ENCODE measurements at places on chromosomes 1 and 21.
A peak's percentile ranks its signal among the peaks of the same experiment; 100 is the strongest.

- DNase-seq = no peak
These were observed 69.3 kb downstream of the SPAG17 start for GRCh38 chr1:118115567-118116295.

DNA sequence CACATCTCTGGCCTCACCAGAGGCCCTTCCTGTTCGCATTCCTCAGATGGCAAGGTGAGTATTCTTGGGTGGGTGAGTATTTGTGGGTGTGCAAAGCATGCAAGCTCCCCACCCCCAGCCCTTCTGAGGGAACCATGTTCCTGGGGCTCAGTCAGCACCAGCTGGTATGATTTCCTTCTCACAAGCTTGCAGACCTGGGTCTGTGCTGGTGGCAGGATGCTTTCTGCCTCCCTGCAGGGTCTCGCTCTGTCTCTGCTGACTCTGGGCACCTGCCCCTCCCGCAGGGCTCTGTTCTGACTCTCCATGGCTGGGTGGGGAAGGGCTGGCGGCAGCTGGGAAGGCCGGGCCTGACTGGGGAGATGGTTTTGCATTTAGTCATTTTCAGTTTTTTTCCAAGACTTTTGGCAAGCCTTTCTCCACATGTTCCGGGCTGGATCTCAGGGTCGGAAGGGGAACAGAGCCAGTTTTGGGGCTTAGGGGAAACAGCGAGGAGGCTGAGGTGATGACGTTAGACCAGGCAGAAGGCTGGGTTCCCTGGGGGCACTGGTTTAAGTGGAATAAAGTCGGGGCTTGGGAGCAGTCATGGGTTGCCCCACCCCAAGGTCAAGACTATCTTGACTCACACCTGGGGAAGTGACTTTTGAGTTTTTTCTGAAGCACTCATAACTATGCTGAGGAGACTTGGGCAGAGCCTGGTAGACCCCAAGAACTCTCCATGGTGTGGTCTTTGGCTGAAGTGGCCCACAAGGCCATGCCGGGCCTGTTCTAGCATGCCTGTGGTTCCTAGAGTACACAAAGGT, 6.2 kb downstream of the RASSF5 start:
- no peak for DNase-seq

DNA sequence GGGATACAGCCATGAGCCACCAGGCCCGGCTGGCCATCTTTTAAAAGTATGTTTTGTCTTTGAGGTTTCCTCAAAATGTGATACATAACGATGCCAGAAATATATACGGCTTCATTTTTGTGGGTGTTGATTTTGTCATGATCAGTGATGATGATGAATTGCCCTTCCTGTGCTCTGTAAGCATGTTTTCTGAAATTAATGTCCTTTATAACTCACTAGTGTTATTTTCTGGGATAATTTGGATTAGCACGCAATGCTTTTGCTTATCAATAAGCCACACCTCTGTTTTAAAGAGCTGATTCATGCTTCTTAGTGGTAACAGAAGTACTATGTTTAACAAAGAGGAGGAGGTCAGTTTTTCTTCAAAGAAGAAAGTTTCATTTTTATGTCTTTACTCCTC, 25.6 kb downstream of the PHACTR4 start:
- DNase-seq = no peak

DNA sequence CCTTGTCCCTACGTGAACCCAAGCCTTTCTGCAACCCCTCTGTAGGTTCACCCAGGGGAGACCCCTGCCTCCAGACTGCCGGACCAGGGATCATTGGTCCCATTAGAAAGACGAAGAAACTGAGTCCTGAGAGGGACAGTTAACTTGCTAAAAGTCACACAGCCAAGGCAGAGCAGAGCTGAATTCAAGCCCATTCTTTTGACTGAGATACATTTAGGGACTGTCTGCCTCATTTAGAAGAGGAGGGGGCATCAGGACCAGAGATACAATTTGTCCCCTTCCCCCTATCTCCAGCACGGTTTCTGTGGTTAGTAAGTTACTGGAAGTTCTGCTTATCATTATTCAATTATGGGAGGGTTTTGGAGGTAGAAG, 19.1 kb downstream of the KCNQ4 start:
- no peak for DNase-seq

GRCh38 chr1:213512316-213512715, 461.3 kb downstream of the RPS6KC1 start:
- DNase-seq = no peak

DNA sequence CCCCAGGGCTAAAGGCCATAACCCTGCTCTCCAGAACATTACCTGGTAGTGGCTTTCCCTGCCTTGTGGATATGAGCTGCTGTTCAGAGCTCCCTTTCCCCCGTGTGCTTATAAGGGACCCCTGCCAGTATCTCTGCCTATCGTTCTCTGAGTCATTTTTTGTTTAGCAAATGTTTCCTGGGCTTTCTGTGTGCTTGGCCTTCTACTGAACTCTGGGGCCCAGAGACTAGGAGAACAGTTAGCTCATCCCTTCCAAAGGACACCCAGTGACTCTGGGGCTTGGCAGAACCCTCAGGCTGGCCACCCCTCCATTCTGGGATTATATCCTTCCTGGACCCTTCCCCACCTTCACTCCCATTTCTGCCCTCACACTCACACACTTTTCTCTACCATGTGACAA, 80.8 kb upstream of the POU3F1 start:
- DNase-seq = no peak

- no peak for DNase-seq
These were observed 35.4 kb downstream of the CLCA1 start for GRCh38 chr1:86504137-86504479.

DNA sequence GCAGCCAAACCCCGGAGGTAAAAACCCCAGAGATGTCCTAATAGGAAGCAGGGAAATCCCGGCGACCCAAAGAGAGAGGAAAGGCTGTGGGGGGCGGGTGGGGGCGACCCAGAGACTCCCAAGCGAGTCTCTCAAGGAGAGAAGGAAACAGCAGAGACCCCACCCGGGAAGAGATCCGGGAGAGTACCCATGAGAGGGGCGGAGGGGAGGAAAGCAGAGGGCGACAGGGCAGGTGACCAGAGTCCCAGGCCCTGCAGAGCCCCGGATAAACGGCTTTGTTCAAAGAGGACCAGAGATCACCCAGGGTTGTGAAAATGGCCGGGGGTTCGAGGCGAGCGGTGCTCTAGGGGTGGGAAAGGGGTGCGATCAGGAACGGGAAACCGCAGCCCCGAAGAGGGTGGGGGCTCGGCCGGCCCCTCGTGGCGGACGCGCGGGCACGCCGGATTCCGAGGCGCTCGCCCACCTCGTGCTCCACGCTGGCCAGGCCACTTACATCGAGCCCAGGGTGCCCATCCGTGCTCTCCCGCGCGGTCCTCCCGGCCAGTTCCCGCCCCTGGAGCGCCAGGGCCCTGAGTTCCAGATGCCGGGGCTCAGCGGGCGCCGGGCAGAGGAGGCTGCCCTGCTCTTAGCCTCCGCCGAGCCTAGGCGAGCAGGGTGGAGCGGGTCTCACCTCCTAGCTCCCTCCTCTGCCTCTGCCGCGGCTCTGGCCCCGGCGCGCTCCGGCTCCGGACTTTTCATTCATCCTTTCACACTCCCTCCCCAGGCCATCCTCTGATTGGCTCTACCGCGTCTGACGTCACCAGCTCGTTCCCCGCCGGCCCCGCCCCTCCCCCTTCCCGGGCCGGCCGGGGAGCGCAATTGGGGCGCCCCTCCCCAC, 52.3 kb downstream of the RHBG start:
- DNase-seq = peak; percentile 33

GRCh38 chr1:208270651-208271141, 26.5 kb upstream of the PLXNA2 start:
- DNase-seq = no peak

DNA sequence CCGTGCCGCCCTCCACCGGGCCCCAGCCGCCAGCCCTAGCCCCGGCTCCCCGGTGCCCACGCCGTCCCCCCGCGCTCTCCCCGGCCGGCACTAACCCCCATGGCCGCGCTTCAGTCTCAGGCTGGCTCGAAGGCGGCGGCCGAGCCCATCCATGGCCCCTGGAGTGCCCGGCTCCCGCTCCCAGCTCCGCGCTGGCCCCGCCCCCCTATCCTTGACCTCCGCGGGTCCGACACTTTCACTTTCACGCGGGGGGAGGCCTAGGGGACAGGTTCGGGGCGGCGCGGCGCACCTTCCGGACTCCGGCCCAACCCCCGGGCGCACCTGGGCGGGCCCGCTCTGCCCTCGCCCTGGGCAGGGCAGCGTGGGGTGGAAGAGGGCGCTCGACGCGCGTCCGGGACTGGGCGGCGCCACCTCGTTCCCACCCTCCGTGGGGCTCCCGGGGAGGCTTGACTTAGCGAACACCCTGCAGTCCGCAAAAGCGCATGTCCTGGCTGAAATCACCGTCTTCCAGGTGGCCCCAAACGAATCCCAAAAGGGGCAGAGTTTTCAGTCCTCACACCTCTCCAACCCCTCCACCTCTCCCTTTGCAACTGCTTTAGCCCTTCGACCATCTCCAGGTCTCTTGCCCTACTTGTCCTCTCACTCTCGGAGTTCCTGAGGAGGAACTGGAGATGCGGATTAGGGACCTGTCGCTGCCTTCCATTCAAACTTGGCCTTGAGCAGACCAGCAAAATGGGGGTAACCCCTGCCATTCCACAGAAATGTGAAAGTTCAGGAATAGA, 3.9 kb upstream of the DENND2D start:
- DNase-seq = peak; percentile 65

GRCh38 chr1:198113342-198113750, 43.5 kb upstream of the NEK7 start:
- no peak for DNase-seq

DNA sequence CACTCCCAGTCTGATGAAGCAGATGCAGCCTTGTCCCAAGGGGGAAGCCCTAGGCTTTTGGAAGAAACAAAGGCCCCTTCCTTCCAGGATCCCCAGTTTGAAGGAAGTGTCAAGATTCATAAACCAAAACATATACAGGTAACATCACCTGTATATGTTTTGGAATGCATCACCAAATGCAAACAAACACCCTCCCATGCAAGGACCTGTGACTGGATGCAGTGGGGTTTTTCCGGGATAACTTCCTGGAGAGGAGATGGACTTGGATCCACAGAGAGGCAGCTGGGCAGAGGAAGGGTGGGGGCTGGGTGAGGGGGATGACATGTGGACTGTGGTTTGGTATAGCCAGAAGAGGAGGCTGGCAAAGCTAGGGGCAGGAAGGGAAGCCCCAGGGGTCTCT, 1.5 kb upstream of the PLA2G2F start:
- DNase-seq = no peak

DNA sequence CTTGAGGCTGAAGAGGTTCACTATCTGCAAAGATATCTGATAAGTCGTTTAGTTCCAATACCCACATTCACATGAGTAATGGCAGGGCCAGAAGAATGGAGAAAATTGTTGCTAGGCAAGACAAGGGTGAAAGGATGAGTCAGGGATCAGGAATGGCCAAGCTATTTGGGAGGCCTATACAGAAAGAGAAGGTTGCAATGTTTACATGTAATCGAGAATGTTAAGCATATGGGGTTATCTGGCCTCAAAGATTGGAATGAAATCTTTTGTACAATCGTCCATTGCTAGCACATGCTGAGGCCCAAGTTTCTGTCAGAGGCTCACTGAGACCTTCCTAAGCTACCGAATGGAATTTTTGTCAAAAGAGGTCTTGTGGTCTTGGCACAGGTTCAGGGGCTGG, 299.9 kb upstream of the PLD5 start:
- DNase-seq = no peak

GRCh38 chr1:217577336-217577735, 53.6 kb downstream of the GPATCH2 start:
- DNase-seq = no peak

DNA sequence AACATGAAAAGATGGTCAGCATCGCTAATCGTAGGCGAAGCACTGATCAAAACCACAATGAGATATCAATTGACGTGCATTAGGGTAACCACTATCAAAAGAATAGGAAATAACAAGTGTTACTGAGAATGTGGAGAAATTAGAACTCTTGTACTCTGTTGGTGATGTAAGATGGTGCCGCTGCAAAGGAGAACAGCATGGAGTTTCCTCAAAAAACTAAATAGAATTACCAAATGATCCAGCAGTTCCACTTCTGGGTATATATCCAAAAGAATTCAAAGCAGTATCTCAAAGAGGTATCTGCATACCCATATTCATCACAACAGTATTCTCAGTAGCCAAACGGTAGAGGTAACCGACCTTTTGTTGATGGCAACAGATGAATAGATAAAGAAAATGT, 8.3 kb upstream of the CD101 start:
- DNase-seq = no peak

GRCh38 chr1:2445823-2446215, 30.3 kb upstream of the PLCH2 start:
- DNase-seq = no peak

GRCh38 chr1:43002766-43003165, 44.1 kb upstream of the SLC2A1 start:
- no peak for DNase-seq

DNA sequence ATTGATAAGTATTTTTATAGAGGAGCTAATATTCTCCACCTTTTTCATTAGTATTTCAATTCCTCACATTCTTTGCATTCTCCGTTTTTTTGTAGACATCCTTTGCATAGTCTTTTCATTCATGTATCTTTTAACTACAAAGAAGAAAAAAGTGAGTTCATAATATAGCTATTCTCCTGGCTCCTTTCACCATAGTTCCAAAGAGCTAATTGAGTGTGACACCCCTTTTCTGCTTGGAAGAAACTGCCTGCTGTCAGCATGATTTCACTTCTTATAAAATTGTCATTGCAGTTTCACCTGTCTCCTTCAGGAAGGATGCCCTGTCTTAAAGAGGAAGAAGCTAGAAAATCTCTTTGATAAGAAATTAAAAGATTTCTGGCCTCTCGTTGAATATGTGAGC, 991.1 kb downstream of the KCNT2 start:
- no peak for DNase-seq

- DNase-seq = no peak
These were observed 90.7 kb upstream of the WLS start for GRCh38 chr1:68322837-68323687.

DNA sequence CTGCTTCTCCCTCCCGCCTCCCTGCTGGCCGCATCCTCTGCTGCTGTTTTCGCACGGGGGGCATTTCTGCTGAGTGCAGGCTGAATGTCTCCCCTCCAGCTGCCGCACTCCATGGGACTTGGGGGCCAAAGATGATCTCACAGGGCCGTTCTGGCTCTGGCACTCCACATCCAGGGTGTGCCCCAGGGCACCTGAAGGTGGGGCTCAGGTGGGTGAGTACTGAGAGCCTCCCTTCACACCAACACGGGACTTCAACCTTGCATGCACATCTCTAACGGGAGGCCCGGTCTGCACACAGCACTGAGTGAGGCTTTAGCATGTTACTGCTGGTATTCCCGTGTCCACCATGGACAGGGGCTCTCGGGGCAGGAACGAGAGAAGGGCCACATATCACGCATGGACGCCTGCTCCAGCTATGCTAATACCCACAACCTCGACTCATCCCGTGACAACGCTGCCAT, 88.9 kb downstream of the DMRTB1 start:
- DNase-seq = no peak

DNA sequence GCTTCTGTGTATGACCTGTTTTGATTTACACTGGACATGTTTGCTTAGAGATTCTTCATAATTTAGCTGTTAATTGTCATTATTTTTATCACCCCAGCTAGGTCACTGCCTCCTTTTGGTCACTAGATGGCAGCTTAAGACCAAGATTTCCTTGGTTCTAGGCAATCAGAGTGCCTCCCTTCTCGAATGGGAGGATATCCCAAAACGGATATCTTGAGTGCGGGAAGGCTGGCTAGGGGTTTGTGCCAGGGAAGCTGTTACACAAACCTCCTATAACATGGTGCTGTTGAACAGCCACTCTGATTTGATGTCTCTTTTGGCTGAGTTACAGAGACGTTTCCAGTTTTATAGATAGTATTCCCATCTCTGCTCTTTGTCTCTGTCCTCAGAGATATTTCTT, 283.5 kb downstream of the S1PR1 start:
- DNase-seq = peak; percentile 2

GRCh38 chr1:1429671-1430073, 5.8 kb upstream of the VWA1 start:
- no peak for DNase-seq

- no peak for DNase-seq
These were observed 92.9 kb upstream of the FGGY start for GRCh38 chr1:59204001-59204400.

Measured in stimulated activated CD8-positive, alpha-beta memory T cell treated with anti-CD3 and anti-CD28 coated beads, Interleukin-4, amount 100 ng/mL, for 1 hour (primary cell).